Activated CD4-positive, alpha-beta T cell treated with anti-CD3 and anti-CD28 coated beads, Interleukin-2, amount 50 U/mL, for 24 hours (primary cell): ENCODE measurements at places on chromosomes 2 and 18.

DNA sequence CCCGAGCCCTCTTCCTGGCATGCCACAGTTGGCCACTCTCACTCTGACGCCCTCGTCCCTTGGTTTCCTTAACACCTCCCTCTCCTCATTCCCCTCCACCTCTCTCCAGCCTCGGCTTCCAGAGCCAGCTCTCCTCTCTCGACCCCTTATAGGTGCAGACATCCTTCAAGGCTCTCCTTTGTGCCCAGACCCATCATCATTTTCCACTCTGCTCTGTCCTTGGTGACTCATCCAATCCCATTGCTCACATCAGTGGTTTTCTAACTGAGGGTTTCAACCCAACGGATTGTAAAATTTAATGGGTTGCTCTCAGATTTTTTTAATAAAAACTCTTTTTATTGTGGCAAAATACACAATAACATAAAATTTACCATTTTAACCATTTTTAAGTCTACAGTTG is 6.2 kb downstream of the ST8SIA5 start:
- no peak for DNase-seq

DNA sequence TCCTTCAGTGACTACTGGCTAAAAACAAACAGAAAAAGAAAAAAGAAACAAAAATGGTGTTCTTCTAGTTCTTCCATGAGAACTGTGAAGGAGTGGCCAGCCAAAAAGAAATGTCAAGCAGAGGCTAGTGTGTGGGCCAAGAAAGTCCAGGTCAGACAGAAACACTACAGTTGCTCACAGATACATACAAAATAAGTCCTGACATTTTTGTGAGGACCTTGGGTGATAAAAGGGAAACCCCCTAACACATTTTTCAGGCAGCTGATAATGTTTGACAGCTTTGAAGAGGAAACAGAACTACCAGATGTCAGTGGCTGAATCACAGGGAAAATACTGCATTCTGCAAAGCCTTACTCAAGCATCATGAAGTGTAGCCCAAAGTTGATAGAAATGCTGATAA is 28.1 kb downstream of the ARHGAP25 start:
- no peak for DNase-seq

GRCh38 chr2:48118895-48119294 is 212.6 kb upstream of the FBXO11 start:
- DNase-seq, result no peak

GRCh38 chr2:182456784-182457183 is 29.9 kb upstream of the PDE1A start:
- DNase-seq, result no peak

- no peak for DNase-seq
Observed at GRCh38 chr18:66615176-66615575, 11.3 kb upstream of the CDH19 start.

DNA sequence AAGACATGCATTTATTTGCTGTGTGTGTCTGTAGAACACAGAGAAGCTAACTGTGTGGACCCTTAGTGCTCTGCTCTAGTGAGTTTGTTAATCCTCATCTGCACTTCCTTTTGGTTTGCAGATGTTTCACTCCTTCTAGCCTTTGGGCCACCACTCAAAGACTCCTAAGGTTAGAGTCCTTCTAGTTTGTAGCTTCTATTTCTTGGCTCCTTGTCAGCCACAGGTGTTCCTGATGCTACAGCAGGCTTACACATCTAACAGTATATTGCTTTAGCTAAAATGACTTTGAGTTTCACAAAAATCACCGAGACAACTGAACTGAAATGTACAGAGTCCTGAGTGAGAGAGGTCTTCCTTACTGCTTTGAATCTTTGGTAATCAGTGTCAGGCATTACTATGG is 551.4 kb downstream of the NRXN1 start:
- DNase-seq, result no peak

- no peak for DNase-seq
Observed at GRCh38 chr2:19846567-19846966, 55.2 kb downstream of the TTC32 start.

GRCh38 chr18:40867459-40867858 is 1087.6 kb upstream of the PIK3C3 start:
- DNase-seq, result no peak

- DNase-seq, result no peak
Observed at GRCh38 chr18:37572736-37573135, 7.1 kb upstream of the CELF4 start.

DNA sequence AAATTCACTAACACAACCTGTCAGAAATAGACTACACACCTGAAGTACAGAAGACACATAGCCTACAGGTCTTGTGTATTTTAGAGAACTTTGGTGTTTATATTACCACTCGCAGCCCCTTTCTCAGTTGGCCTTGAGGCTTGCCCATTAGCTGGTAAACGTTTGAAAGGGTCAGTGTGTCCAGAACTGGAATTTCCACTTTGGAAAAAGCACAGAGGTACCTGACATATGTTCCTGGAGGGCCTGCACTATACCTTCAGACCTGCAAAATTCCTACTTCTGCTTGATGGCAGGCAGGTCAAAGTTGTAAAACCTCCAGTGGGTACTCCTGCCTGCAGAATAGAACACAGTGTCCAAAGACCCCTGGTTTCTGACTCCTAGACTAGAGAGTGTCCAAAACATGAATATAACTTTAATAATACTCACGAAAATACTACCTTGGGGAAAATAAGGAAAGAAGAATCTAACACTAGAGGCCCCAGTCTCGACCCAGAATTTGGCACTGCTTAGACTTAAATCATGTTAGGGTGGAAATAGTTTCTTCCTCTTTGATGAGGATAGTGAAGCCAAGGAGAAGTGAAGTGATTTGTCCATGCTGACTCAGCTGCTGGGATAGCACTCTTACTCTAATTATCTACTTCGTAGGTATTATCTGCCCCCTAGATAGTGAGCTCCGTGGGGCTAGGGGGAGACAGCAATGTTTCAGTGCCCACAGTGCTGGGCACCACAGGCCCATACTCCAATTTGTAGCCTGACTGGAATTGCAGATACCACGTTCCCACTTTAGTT is 2.8 kb downstream of the KCTD1 start:
- DNase-seq, result no peak

DNA sequence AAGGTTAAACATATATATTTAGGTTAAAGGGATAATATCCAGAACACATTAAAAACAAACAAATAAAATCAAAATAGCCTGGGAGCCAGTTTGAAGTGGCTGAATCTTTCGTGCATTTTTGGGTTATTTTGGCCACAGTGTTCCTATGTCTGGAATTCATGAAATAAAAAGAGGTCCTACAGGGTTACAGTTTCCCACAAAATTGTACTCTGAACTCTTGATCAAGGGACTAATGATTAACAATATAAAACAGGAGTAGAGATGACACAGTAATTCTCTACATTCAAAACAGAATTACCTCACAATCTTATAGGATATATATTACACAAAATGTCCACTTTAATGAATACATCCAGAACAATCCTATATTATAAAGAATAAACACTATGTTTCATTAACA is 24.9 kb downstream of the VPS4B start:
- no peak for DNase-seq

GRCh38 chr2:48626047-48626446 is 8.4 kb downstream of the GTF2A1L start:
- DNase-seq, result no peak

- DNase-seq, result no peak
Observed at GRCh38 chr2:156037482-156037881, 295.0 kb downstream of the NR4A2 start.

GRCh38 chr2:128641421-128642080 is 322.9 kb upstream of the HS6ST1 start:
- DNase-seq, result no peak

DNA sequence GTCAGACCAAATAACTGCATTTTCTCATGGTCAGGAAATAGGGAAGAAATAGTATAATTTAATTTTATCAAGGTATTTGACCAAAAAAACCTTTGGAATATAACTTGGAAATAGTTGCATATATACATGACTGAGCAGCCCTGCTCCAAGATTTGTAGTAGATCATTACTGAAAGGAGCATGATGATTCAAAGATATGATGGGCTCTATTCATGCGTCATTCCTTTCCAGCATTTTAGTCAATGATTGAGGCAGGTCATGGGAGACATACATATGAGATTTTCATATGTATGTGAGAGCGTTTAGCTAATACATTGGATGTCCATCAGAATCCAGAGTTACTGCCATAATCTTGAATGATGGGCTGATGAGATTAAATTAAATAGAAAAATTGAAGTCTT is 74.5 kb downstream of the CAB39 start:
- DNase-seq, result no peak

- no peak for DNase-seq
Observed at GRCh38 chr2:69545477-69545932, 98.0 kb downstream of the AAK1 start.

DNA sequence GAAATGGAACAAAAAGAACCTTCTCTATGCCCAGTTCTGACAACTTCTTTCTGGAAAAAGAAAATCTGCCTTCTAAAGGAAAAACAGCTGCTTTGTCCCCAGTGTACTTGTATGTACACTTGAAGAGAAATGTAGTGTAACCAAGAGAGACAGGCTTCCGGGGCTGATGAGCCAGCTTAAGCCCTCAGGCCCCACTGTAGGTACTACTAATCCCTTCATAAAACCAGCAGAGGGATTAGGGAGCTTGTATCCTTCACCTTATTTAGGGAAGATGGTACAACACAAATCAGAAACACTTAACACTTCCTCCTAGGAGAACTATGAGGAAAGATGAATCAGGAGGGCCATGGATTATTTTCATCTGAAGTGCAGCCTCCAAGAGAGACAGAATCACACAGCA is 18.8 kb upstream of the SUCLG1 start:
- DNase-seq, result no peak

- DNase-seq, result no peak
Observed at GRCh38 chr2:172087780-172088244, 2.5 kb downstream of the DLX1 start.

DNA sequence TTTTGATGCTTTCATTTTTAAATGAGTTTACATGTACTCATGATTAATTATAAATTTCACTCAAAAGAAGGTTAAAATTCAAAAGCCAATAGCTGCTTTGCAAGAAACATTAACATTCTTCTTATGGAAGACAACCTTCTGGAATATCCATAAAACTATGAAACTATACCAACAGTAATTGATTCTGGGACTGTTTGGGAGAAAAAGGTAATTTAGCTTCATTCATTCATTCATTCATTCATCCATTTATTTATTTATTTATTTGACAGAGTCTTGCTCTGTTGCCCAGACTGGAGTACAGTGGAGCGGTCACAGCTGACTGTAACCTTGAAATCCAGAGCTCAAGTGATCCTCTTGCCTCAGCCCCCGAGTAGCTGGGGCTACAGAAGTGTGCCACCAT is 110.3 kb downstream of the NBAS start:
- DNase-seq, result no peak

DNA sequence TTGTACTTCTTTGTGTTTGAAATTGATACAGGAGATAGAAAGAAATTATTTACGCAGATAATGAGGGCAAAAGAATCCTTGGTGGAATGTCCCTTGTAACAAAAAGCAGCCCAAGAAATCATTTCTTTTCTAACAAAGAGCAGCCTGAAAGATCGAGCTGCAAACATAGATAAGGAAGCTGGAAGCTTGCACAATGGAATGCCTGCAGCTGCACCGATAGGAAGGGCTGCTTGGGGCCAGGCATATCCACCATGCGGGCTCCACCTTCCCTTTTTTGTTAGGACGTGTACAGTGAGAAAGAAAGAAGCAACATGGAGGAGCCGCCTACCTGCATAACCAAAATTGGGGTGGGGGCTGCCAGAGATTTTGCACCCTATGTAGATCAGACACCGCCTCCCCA is 568.7 kb downstream of the METTL4 start:
- DNase-seq, result no peak

DNA sequence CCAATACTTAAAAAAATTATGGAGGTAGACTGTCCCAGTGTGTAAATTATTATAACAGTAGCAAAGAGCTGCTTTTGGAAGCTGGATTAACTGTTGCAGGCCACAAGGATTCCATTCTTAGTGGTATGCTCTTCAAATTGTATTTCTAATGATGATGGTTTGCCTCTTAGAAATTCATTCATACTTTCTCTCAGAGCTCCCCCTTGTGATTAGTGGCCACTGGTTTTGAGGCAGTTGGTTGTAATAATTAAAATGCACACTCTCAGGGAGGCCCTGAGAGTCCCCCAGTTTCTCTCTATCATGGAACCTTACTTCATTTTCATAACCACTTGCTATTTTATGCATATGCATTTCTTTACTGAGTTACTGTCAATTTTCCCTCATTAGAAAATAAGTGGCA is 122.5 kb downstream of the PLA2R1 start:
- DNase-seq, result no peak

DNA sequence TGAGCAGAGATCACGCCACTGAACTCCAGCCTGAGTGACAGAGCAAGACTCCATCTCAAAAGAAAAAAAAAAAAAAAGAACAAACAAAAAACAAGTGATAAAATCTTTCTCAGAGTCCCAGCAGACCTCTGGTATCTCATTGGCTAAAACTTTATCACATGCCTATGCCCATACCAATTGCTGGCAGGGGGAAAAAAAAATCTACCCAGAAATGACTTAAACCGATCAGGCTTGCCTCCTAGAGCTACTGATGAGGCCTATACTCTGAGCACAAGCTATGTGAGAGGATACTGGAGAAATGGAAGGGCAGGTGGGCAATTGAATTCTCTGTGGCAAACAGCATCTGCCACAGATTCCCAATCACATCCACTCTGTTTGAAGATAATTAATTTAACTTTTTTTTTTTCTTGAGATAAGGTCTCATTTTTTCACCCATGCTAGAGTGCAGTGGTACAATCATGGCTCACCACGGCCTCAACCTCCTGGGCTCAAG is 49.0 kb downstream of the FBXO36 start:
- no peak for DNase-seq

GRCh38 chr2:197286805-197287595 is 23.6 kb downstream of the ANKRD44 start:
- no peak for DNase-seq

DNA sequence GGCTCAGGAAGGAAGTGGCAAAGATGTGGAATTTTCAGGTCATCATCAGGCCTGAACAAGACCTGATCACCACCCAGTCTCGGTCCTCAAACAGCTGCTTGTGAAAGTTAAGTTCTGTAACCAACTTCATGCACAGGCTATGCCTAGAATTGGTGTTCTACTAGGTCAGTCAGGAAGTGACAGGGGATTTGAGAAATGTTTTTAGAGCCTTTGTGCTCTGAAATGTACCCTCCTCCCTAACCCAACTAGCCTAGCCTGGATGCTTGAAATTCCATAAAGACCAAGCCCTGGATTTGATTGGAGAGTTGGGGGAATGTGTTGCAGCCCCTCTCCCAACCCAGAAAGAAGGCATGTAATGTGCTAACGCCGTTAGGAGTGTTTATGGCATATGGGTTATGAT is 63.3 kb downstream of the TGOLN2 start:
- no peak for DNase-seq

GRCh38 chr2:149219856-149220255 is 110.5 kb upstream of the LYPD6 start:
- no peak for DNase-seq

GRCh38 chr2:7649461-7650228 is 732.4 kb downstream of the RNF144A start:
- no peak for DNase-seq

DNA sequence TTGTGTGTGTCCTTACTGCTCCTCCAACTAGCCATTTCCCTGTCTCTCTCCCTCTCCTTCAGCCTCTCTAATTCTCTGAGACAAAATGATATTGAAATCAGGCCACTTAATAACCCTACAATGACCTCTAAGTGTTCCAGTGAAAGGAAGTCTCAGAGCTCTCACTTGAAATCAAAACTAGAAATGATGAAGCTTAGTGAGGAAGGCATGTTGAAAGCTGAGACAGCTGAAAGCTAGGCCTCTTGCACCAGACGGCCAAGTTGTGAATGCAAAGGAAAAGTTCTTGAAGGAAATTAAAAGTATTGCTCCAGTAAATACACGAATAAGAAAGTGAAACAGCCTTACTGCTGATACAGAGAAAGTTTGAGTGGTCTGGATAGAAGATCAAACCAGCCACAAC is 72.9 kb downstream of the PRKCE start:
- DNase-seq, result no peak

GRCh38 chr2:1709946-1710560 is 34.3 kb downstream of the PXDN start:
- DNase-seq, result no peak
